WTC11 (cell line): ENCODE measurements at places on chromosomes 2 and 18. TPM values are rescaled to one million over a fixed set of nuclear protein-coding genes. Genes with fewer than 3 reads are reported as not detected.

Gene LINC00305
- total RNA-seq, result not detected in 3 replicates

Gene SERPINB3
- total RNA-seq, result 0.11 to 0.22 TPM in 2 of 3 replicates, not detected in the other

Gene TMEM247
- total RNA-seq, result not detected in 3 replicates

Gene GPBAR1
- 0.20 to 0.39 TPM (median 0.25 TPM) in 3 replicates for total RNA-seq

Gene FN1
- total RNA-seq, result 102 to 115 TPM (median 111 TPM) in 3 replicates

Gene SLC16A14
- 1.7 to 2.7 TPM (median 2.6 TPM) in 3 replicates for total RNA-seq

Gene GPR35
- total RNA-seq, result 0.22 to 0.60 TPM (median 0.46 TPM) in 3 replicates

Gene SIX2
- 1.2 to 1.7 TPM (median 1.5 TPM) in 3 replicates for total RNA-seq

DNA sequence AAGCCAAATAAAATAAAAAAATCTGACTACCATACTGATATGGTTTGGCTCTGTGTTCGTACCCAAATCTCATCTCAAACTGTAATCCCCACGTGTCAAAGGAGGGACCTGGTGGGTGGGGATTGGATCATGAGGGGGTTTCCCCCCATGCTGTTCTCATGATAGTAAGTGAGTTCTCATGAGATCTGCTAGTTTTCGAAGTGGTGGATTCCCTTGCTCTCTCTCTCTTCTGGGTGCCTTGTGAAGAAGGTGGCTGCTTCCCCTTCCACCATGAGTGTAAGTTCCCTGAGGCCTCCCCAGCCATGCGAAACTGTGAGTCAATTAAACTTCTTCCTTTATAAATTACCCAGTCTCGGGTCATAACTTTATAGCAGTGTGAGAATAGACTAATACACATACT, 123.8 kb upstream of the WDSUB1 start:
- no peak overlapping the region for H3K4me3 ChIP-seq
- no peaks in the 10 kb centered on the region for H3K27me3 ChIP-seq
- H3K4me1 ChIP-seq, result no peaks in the 10 kb centered on the region
- H3K27ac ChIP-seq, result no peak overlapping the region
- DNase-seq, result no peak

DNA sequence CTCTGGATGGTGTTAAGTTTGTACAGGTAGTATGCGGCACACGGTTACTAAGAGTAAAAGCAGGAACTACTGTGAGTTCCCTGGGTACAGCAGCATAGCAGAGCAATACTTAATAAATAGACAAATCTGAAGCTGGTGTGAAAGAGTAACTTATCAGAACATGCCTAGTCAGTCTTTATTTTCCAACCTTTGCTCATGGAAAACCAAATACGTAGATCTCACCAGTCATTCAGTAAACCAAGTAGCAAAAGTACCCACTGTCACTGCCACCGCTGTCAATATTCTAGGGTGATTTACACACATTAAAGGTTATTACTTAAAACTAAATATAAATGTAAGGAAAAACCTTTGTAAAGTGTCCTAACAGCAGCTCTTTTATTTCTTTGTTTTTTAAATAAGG, 35.0 kb downstream of the SIGLEC15 start:
- DNase-seq, result no peak
- no peak overlapping the region for H3K27ac ChIP-seq
- H3K27me3 ChIP-seq, result no peaks in the 10 kb centered on the region

DNA sequence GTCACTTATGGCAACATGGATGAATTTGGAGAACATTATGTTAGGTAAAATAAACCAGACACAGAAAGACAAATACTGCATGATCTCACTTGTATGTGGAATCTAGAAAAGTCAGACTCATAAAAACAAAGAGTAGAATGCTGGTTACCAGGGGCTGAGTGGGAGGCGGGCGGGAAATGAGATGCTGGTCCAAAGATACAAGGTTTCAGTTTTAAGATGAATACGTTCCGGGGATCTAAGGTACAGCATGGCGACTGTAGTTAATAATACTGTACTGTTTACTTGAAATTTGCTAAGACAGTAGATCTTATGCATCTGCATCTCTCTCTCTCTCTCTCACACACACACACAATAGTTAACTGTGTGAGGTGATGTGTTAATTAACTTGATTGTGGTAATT, 14.2 kb downstream of the FAM110C start:
- H3K27me3 ChIP-seq, result peaks cover 3% of the 10 kb centered on the region; the same call in 1 of the 2 replicates
- H3K4me1 ChIP-seq, result peaks cover 2% of the 10 kb centered on the region; the same call in 1 of the 2 replicates
- no peak overlapping the region for H3K27ac ChIP-seq
- 0 out of 2 replicates have a peak, but pooled peaks cover under 1% of the 10 kb centered on the region for H3K36me3 ChIP-seq

DNA sequence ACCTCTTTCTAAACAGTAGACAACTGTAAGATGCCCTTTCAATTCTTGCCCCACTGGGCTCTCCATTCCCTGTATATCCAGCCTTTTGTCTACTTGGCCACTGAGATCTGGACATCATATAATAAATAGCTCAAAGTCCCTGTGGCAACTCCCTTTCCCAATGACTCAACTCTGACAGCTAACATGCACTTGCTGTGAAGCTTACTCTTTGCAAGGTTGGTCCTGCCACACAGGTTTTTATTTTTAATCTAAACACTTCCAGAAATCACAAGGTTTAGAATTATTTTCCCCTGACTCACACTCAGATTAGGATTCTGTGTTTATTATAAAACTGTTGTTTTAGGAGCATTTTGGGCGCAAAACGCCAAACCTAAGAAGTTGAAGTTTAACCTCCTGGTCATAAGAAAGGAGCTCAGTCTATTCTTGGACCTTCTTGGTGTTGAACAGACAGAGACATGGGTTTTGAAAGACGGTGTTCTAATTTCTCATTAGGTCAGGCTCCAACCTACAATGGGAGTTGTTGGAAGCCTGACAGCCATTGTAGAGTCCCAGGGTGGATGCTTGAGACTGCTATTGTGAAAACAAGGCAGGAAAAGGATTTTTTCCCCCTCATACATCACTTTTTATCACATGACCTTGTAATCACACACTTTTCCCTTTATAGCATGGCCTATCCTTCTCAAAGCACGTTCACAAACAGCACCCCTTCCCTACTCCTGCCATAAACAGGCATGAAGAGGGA, 124.7 kb upstream of the SERPINE2 start:
- H3K4me1 ChIP-seq, result no peaks in the 10 kb centered on the region
- H3K4me3 ChIP-seq, result no peak overlapping the region
- H3K27ac ChIP-seq, result no peak overlapping the region
- no peak for DNase-seq

- H3K36me3 ChIP-seq, result no peaks in the 10 kb centered on the region
- H3K4me3 ChIP-seq, result no peak overlapping the region
- peaks cover 21% of the 10 kb centered on the region for H3K4me1 ChIP-seq
- no peak for DNase-seq
- no peak overlapping the region for H3K27ac ChIP-seq
Measured at GRCh38 chr2:62119311-62119974, 76.5 kb upstream of the B3GNT2 start.

DNA sequence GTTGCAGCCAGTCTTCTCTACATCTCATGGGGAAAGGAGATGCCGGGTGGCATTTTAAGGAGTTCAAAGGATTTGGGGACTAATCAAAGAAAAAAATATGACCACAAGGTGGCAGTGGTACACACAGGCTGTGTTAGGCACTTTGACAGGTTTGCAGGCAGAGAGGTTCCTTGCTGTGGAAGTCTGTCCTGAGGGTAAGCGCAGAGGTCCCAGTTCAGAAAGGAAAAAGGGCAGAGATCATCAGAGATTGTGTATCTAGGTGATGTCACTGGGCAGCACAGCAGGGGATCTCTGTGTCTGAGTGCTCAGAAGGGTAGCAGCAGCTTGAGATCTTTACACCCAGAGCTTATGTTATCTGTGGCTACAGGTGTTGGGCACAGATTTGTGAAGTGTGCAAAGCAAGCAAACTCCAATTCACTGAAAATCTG, 231.4 kb downstream of the LRRTM1 start:
- peak; percentile 30 for DNase-seq
- H3K4me1 ChIP-seq, result peaks cover 5% of the 10 kb centered on the region
- H3K4me3 ChIP-seq, result no peak overlapping the region
- H3K27ac ChIP-seq, result no peak overlapping the region

- H3K27ac ChIP-seq, result peak overlapping the region; percentile 53
- no peaks in the 10 kb centered on the region for H3K27me3 ChIP-seq
- DNase-seq, result no peak
- H3K4me1 ChIP-seq, result peaks cover 18% of the 10 kb centered on the region
Measured at GRCh38 chr2:226151157-226151556, 648.5 kb downstream of the IRS1 start.

DNA sequence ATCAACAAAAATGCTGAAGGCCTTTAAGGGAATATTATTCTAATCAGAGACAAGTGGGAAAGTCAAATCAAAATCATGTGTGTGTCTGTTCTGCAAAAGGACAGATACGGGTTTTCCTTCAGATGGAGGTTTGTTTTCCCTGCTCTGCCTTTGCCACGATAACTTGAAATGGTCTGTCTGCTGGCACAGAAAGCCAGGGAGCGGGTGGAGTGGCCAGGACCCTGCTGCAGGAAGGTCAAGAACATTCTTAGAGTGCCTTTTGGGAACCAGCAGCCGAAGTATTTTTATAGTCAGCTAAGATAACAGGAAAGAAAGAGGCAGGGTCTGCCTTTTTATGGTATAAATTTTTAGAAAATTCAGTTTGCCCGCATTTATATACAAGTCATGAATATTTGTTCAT, 234.2 kb downstream of the LTBP1 start:
- no peaks in the 10 kb centered on the region for H3K36me3 ChIP-seq
- H3K27ac ChIP-seq, result no peak overlapping the region

DNA sequence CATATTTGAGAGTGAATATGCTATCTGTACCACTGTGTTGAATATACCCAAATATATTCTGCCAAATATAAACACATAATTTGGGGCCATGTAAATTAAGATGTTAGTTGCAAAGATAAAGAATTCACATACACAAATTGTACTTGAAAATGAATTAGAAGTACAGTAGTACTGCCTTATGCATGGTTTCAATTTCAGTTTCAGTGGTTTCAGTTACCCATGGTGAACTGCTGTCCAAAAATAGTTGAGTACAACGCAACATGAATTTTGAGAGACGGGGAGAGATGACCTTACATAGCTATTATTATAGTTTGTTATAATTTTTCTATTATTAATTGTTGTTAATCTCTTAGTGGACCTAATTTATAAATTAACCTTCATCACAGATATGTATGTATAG, 1313.0 kb upstream of the FAM98A start:
- H3K4me1 ChIP-seq, result no peaks in the 10 kb centered on the region
- no peak overlapping the region for H3K27ac ChIP-seq
- DNase-seq, result no peak

- no peaks in the 10 kb centered on the region for H3K4me1 ChIP-seq
- no peak overlapping the region for H3K27ac ChIP-seq
- no peaks in the 10 kb centered on the region for H3K36me3 ChIP-seq
- H3K27me3 ChIP-seq, result no peaks in the 10 kb centered on the region
- no peak for DNase-seq
Measured at GRCh38 chr2:21203976-21204375, 80.2 kb downstream of the TDRD15 start.

DNA sequence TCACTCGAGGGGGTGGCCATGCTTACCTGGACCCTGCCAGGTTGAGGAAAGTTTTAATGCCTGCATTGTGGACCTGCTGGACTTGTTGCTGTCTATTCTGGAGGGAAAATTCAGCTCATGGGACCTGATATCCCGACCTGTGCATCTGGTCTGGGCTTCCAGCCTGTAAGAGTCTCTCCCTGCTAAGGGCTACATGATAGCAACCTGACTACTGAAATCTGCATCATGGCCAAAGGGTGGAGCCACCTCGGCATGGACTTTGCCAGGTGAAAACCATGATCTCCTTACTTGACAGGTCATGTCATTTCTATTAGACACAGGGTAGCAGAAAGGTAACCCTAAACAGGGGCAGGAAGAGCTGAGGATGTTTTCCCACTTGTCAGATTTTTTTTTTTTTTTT, 12.9 kb upstream of the SLC66A3 start:
- H3K4me3 ChIP-seq, result no peak overlapping the region
- H3K4me1 ChIP-seq, result no peaks in the 10 kb centered on the region
- H3K27ac ChIP-seq, result no peak overlapping the region
- no peak for DNase-seq

DNA sequence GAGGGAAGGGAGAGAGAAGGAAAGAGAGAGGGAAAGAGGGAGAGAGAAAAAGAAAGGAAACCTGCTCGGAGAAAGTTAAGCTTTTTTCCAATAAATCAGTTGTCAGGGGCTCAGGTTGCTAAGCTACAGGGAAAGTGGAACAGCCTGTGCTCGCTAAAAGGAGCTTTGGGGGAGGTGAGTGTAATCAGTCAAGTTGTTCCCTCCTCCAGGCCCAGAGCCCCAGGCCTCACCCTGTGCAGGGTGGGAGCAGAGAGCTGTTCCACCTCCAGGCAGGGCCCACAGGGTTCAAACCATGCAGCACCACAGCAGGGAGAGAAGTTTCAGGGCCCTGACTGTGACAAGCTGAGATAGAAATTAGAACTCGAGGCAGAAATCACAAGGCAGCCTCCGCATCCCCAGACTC, 56.4 kb upstream of the PPP1CB start:
- H3K27ac ChIP-seq, result no peak overlapping the region
- DNase-seq, result no peak
- H3K4me3 ChIP-seq, result no peak overlapping the region
- H3K4me1 ChIP-seq, result peaks cover 14% of the 10 kb centered on the region

- no peak overlapping the region for H3K27ac ChIP-seq
- peaks cover 6% of the 10 kb centered on the region; the same call in 1 of the 2 replicates for H3K36me3 ChIP-seq
- no peaks in the 10 kb centered on the region for H3K27me3 ChIP-seq
- no peak for DNase-seq
Measured at GRCh38 chr2:105085525-105085924, 47.7 kb downstream of the MRPS9 start.

- no peaks in the 10 kb centered on the region for H3K27me3 ChIP-seq
- no peak overlapping the region for H3K27ac ChIP-seq
- no peaks in the 10 kb centered on the region for H3K36me3 ChIP-seq
- DNase-seq, result no peak
- no peak overlapping the region for H3K4me3 ChIP-seq
Measured at GRCh38 chr2:69917852-69918251, 2.9 kb downstream of the MXD1 start.

DNA sequence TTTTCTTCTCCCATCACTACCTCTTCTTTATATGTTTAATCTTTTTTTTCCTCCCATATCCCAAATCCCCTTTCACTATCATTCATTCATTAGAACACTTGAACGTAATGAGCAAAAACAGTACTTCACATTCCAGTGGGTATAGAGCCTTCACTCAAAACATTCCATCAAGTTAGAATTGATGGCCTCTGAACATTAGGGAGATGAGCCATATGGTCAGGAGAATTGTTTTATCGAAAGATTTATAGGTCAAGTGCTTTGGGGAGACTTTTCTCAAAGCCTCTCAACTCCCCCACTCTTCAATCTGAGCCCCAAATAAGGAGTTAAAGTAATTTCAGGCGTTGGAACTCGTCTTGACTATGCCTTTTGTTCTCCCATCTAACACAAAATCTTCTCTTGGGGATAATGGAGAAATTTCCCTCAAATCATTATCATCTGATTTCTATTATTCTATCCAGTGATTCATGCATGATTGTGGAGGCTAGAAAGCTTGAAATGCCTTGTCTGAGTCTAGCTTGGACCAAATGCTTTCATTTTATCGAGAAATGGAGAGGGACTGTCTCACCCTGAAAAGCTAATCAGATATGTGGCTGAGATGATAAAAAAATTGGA, 79.2 kb downstream of the KIAA2012 start:
- no peak overlapping the region for H3K27ac ChIP-seq
- peaks cover 4% of the 10 kb centered on the region; the same call in 1 of the 2 replicates for H3K27me3 ChIP-seq
- H3K4me1 ChIP-seq, result peaks cover 25% of the 10 kb centered on the region
- no peaks in the 10 kb centered on the region for H3K36me3 ChIP-seq
- H3K4me3 ChIP-seq, result no peak overlapping the region

- no peaks in the 10 kb centered on the region; the same call in 1 of the 2 replicates for H3K27me3 ChIP-seq
- no peak for DNase-seq
- H3K4me1 ChIP-seq, result no peaks in the 10 kb centered on the region; the same call in 1 of the 2 replicates
- H3K36me3 ChIP-seq, result peaks cover 14% of the 10 kb centered on the region
Measured at GRCh38 chr2:129050101-129050500, 731.4 kb upstream of the HS6ST1 start.
